ENCODE measurements at places on chromosomes 5 and 9.

DNA sequence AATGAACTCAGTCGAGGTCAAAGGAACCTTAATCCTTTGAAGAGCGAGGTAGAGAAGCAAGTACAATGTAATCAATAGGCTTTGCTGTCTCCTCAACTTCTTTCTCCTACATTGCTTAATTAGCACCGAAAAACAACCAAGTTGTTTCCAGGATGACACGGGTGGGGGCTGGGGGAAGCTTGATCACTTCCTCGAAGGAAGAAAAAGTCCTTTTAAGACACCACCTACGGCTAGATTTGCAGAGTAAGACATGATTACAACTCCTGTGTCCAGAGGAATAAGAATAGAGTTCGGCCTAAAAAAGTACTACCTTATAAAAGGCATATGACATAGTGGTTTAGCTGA lies 811 bp upstream of the ARRDC3 start:
- peak; percentile 40 for DNase-seq

GRCh38 chr5:20572614-20573013 lies 584.6 kb upstream of the CDH18 start:
- DNase-seq, result no peak

GRCh38 chr9:71279151-71279739 lies 157.8 kb upstream of the TRPM3 start:
- no peak for DNase-seq

- DNase-seq, result no peak
Measured at GRCh38 chr5:169628892-169629291, 8.2 kb upstream of the DOCK2 start.

DNA sequence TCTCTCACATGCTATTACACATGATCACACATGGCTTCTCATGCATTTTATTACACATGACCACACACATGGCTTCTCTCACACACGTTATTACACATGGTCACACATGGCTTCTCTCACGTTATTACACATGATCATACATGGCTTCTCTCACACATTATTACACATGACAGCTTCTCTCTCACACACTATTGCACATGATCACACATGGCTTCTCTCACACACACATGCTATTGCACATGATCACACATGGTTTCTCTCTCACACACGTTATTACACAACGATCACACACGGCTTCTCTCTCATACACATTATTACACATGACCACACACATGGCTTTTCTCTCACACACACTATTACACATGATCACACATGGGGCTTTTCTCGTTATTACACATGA lies 954 bp upstream of the SLC45A2 start:
- no peak for DNase-seq
